ENCODE measurements at places on chromosomes 2 and 18.
A peak's percentile ranks its signal among the peaks of the same experiment; 100 is the strongest.

DNA sequence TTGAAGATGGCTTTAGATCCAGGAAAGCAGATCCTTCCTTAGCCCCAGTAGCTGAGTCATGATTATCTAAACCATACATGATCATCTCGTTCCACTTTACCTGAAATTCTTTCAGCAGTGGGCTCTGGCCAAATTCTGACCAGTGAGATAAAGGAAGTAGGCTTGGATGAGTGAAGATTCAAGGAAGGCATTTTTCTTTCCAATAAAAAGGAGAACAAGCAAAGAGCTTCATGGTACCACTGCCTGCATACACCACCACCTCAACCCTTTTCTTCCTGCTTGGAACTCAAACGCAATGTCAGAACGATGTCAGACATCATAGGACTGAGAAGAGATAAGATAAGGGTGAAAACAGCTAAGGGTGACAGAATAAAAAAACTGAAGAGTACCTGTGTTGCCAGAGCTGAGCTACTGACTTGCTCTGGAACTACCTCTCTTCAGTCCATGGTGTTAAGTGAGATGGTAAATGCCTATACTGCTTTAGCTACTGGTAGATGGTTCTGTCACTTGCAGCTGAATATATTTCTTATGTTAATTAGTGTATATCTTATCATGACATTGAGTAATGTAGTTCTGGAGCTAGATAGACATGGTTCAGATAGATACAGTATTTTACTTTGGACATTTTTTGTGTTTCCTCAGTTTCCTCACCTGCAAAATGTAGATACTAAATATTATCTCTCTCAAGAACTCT, 58.7 kb upstream of the ACVR1 start:
- DNase-seq: no peak

- no peak for DNase-seq
Observed at GRCh38 chr2:120861191-120861575, 125.5 kb downstream of the GLI2 start.

DNA sequence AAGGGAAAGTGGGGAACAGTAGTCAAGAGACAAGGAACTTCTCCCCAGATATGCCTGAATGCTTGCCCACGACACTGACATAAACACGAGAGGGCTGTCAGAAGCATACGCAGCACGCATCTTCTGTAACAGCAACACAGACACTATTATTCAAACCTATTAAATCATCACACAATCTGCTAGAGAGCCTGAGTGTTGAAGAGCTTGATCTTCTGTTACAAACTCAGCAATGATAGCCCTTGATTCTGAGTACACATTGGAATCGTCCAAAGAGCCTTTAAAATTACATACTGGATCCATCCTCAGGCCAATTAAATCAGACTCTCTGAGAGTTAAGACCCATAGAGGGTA, 111.6 kb downstream of the ZNF521 start:
- DNase-seq: no peak

GRCh38 chr18:22974001-22974400, 40.9 kb downstream of the RBBP8 start:
- no peak for DNase-seq

DNA sequence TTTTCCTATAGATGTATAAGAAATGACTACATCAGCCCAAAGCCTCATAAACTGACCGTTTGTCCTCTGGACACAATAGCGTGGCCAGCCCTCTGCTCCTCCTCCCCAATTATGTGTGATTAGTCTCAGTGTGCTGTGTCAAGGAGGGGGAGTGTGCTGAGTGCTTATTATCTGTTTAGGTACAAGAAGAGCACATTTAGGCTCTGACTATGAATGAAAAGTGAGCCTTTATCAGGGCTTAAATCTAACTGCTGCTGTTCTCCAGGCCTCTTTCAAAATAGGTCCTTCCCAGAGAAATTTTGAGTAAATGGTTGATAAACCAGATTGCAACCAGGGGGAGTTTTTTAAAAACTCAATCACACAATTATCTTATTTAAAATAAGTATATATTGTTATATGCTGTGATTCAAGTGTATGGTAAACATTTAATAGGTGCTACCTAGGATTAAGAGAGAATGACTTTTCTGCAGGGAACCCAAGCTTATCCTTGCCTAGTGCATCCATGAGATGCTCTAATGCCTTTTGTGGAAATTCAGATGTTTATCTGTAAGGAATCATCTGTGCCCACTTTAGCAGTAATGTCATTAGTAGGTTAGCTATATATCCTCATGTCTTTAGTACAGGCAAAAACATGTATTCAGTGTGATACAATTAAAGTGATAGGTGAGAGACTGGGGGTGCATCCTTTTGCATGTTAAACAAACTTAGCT, 168.7 kb upstream of the SIX3 start:
- no peak for DNase-seq

DNA sequence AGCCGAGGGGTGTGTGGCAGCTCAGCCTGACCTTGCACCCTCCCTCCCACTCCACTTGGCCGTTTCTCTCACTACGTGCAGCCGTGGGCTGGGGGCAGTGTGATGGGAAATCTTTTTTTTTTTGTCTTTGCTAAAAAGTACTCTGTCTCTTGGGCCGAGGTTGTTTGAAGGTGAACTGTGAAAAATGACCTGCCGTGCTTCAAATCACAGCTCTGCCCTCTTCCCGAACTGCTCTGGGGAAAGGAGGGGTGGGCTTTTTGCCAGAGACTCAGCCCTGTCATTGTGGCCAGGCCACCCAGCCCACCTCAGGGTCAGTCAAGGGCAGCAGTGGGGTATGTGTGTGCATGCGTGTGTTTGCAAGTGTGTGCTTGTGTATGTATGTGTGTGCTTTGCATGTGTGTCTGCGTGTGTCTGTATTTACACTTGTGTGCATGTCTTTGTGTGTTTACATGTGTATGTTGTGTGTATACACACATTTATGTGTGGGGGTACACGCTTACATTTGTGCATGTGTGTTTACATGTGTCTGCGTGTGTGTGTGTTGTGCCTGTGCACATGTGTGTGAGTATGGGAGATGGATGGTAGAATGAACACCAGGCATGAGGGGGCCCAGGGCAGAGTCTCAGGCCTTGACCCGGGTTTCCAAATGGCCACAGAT, 61.3 kb upstream of the HAAO start:
- no peak for DNase-seq

DNA sequence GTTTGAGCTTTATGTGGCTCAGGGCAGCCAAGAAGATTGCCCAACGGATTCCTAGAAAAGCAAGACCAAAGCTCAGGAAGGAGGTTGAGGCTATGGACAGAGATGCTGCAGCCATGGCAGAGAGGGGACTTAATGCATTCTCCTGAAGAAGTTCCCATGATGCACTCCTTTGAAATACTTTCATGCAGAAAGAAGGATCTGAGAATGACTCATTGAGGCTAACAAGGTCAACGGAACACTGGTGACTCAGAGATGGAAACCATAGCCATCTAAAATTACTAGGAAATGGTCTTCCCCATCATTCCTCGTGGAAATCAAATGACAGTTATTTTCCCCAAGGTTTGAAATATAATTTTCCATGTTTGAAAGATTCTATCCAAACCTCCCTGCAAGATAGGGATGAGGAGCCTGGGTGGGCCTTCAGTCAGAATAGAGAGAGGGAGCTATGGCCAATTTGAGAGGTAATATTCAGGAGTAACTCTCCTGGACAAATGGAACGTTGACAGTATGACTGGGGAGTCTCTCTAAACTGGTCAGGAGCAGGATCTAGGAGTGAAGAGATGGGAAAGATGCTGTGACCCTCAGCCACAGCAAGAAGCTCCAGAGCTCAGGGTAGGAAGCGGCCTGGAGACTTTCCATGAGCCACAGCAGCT, 63.0 kb downstream of the REEP1 start:
- DNase-seq: no peak

GRCh38 chr2:63581298-63581961, 6.8 kb downstream of the WDPCP start:
- no peak for DNase-seq

- DNase-seq: no peak
Observed at GRCh38 chr2:62999905-63000304, 50.7 kb upstream of the OTX1 start.

GRCh38 chr2:190615555-190616200, 33.2 kb upstream of the NAB1 start:
- no peak for DNase-seq

GRCh38 chr18:43525169-43525568, 247.9 kb upstream of the SYT4 start:
- DNase-seq: peak; percentile 52

DNA sequence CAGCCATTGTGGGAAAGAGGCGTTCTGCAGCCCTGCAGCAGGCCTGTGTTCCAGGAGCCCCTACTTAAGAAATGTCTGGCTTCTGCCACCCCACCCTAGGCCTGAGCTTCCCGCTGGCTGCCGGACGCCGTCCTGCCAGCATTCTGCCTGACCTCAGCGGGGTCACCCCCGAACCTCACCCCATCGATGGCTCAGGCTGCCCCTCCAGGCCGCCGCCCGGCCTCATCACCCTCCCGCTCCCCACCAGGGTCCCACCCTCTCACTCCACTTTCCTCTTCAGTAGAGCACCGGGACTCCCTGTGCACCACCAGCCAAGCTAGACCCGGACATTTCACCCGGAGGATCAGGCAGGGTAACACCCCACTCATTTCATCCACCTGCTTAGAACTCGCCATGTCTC, 73.6 kb upstream of the SALL3 start:
- DNase-seq: no peak

DNA sequence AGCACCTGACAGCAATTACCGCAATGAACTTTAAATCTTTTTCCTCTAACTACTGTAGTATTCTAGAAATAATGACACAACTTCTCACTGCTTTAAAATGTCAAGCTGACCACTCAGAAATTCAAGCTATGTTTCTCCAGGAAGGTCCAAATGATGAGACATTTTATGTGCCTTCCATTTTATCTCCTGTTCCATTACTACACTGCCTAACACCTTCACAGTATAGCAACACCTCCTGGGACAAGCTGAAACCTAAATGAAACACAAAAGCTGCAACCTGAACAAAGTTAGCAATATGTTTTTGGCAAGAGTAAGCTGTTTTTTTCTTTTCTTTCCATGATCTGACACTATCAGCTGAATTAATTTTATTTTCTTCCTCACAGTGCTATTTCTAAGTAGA, 81.9 kb downstream of the IKZF2 start:
- DNase-seq: no peak

DNA sequence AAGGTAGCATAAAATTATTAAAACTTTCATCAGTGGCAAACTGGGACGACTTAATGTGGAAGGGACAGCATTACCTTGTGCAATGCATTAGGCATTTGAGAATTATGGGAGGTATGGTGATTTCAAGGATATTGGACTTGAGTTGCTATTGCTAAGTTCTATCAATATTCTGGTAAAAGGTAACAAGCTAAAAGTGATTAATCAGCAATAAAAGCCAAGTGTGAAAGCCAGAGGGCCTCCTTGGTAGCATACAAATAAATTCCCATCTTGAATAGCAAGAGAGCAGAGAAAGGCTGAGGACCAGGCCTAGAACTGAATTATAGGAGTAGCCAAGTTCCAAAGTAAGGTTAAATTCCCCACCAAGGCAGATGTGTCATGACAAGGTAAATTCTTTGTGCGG, 74.2 kb upstream of the KCNH7 start:
- no peak for DNase-seq

DNA sequence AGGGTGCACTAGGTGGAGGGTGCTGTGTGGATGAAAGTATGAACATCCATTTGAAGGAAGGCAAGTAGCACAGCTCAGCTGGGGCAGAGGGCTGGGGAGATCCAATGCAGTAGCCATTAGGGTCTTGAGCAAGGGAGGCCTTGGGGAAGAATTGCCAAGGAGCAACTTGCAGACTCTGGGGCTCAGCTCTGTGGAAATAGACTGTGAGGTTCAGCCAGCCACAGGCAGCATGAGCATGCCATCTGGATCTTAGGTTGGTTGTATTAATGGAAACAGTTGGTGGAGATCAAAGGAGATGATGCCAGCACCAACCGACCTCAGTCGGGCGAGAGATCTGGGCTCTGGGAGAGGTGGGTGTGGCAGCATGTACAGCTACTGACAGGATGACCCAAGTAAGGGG, 5.6 kb downstream of the ZAP70 start:
- no peak for DNase-seq

DNA sequence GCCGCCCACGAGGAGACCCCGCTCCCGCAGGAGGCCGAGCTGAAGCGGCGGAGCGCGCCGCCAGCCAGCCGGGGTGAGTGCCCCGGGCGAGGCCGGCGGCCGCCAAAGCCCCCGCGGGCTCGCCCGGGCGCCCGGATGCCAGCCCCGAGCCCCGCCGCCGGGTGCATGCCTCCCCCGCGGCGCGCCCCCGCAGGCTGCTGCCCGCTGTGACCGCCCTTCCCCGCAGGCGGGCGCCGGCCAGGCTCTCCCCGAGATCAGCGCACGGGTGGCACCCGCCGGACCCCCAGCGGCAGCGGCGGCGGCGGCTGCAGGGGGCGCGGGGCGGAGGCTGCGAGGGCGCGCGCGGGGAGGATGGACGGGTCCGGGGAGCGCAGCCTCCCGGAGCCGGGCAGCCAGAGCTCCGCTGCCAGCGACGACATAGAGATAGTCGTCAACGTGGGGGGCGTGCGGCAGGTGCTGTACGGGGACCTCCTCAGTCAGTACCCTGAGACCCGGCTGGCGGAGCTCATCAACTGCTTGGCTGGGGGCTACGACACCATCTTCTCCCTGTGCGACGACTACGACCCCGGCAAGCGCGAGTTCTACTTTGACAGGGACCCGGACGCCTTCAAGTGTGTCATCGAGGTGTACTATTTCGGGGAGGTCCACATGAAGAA, 470 bp downstream of the KCNF1 start:
- DNase-seq: no peak

- DNase-seq: no peak
Observed at GRCh38 chr2:105449076-105449475, 50.2 kb upstream of the FHL2 start.

GRCh38 chr18:60196836-60197606, 175.6 kb downstream of the MC4R start:
- DNase-seq: no peak

- peak; percentile 12 for DNase-seq
Observed at GRCh38 chr2:210475706-210476105, 853 bp downstream of the LANCL1 start.

DNA sequence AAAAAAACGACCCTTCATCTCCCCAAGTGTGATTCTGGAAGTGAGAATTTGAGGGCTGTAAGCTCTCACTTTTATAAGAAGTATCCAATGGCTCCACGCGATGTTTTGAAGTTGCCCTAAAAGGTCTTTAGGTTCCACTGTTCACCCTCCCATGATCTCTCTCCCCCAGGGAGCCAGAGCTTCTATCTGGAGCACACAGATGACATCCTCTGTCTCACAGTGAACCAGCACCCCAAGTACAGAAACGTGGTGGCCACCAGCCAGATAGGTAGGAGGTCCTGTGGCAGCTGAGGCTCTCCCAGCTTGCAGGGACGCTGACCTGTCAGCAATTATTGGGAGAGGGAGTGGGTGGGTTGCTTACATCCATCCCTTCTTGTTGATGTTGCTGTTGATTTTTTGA, 97.8 kb downstream of the RTN4 start:
- DNase-seq: no peak

- no peak for DNase-seq
Observed at GRCh38 chr2:45258311-45258710, 249.1 kb upstream of the SIX2 start.

DNA sequence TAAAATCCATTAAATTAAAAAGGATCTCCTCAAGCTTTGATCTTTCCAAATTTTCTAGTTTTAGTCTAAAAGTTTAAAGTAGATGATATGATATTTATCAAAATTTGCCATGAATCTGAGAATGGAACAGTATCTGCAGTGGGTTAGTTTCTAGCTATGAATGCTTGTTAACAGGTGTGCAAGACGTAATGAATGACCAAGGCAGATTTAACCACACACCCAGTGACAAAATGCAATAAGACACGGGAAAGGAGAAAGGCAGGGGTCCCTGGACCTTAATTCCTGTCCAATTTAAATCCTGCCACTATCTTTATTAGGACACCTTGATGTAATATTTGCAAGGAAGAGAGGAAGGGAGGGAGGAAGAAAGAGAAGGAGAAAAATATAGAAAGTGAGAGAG, 30.5 kb upstream of the PEX13 start:
- DNase-seq: no peak

Measured in NCI-H1694 treated with DMSO at 0.1 percent for 48 hours (cell line).